Activated CD4-positive, CD25-positive, alpha-beta regulatory T cell treated with anti-CD3 and anti-CD28 coated beads, Interleukin-2, amount 50 U/mL, for 16 hours (primary cell): ENCODE measurements at places on chromosomes 2 and 18.

GRCh38 chr2:138779406-138779780 lies 797 bp downstream of the NXPH2 start:
- DNase-seq: no peak

GRCh38 chr18:55064760-55065159 lies 105.5 kb upstream of the CCDC68 start:
- no peak for DNase-seq

- DNase-seq: no peak
Observed at GRCh38 chr2:206115026-206115578, 29.1 kb upstream of the INO80D start.

GRCh38 chr2:70658476-70658875 lies 104.8 kb upstream of the TGFA start:
- no peak for DNase-seq

DNA sequence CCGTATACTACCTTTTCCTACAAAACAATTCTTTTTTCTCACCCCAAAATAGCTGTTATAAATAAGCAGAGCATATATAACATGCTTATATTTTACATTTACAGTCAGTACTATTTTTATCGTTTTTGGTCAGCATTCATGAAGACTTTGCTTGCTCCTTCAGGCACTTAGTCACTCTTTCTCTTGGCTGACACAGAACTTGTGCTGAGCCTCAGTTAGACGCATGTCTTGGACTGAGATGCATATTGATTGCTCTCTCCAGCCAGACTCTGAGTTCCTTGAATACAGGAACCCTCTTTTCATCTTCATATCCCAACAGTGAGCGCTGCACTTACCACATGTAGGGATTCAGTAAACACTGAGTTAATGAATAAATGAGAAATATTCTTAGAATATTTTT lies 158.3 kb downstream of the RTN4 start:
- DNase-seq: no peak

DNA sequence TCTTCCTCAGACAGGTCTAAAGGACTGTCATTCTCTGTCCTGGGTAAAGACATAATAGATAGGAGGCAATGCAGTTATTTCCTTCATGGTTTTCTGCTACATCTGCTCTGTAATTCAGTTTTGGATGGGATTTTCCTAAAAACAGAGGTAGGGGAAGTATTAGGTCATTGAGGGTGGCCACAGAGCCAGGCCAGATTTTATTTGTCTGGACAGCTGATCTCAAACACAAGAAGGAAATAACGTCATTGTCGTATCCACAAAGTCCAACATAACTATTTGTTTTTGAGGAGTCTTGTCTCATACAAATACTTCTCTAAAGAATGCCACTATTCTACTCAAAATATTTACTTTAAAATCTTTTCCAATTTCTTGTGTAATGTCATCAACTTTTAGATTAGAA lies 154.8 kb upstream of the MAP2 start:
- no peak for DNase-seq

DNA sequence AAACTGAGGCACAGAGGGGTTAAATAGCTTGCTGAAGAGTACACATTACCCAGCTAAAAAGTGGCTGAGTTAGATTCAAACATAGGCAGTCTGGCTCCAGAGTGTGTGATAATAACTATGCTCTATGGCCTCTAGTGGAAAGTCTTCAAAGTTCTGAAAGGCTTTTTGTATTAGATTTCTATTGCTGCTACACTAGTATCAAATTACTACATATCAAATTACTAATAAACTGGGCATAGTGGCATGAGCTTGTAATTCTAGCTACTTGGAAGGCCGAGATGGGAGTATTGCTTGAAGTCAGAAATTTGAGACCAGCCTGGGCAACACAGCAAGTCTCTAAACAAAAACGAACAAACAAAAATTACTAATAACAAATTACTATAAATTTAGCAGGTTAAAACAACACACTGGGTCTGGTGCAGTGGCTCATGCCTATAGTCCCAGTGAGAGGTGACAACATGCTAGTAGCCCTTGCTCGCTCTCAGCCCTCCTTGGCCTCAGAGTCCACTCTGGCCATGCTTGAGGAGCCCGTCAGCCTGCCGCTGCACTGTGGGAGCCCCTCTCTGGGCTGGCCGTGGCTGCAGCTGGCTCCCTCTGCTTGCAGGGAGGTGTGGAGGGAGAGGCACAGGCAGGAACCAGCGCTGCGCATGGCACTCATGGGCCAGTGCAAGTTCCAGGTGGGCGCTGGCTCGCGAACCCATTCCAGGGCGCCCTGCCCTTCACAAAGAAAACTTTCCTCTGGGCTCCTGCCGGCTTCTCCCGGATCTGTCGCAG lies 38.2 kb upstream of the TWSG1 start:
- no peak for DNase-seq

DNA sequence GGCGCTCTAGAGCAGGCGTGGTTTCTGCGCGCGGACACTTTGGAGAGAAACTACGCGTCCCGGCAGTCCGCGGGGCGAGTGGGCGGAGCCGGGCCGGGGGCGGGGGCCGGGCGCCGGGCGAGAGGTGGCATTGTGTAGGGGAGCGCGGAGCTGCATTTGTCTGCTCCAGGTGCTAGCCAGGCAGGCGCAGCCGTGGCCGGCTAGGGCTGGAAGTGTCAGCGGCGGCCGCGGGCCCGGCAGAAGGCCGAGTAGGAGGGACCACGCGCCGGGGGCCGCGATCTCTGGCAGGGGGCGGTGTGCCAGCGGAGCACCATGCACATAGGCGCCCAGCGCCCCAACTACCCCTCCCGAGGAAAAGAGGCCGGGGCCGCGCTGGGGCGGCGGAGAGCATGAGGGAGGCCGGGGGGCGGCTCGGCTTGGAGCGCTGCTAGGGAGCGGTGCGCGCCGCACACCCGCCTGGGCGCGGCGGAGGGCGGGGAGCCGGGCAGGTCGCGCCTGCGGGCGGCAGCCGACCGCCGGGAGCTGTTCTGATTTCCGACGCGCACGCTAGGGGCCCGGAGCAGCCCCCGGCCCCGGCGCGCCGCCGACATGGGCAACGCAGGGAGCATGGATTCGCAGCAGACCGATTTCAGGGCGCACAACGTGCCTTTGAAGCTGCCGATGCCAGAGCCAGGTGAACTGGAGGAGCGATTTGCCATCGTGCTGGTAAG lies at the start of gene FMNL2:
TSS of gene FMNL2 (plus strand) at position 159 of the 710 bp plus-strand sequence.
- DNase-seq: no peak

- no peak for DNase-seq
Observed at GRCh38 chr2:223865907-223866508, 28.6 kb upstream of the AP1S3 start.

DNA sequence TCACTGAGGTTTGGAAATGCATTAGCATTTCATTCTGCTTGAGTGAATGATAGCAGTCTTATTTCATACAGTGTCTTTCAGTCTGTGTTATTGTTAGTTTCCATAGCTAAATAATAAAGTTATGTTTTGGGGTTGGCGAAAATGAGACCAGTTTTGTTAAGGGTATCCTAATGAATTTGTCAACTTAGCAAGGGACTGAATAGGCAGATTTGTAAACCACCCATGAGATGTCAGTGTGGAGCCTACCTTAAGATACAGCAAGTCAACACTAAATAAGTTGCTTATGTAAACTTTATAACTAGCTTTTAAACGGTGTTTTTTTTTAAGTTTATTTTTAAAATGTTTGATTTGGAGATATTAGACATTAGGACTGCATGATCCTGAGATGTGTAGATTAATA lies 11.9 kb downstream of the NAPG start:
- no peak for DNase-seq

GRCh38 chr2:218003981-218004419 lies 1.2 kb upstream of the TNS1 start:
- no peak for DNase-seq

DNA sequence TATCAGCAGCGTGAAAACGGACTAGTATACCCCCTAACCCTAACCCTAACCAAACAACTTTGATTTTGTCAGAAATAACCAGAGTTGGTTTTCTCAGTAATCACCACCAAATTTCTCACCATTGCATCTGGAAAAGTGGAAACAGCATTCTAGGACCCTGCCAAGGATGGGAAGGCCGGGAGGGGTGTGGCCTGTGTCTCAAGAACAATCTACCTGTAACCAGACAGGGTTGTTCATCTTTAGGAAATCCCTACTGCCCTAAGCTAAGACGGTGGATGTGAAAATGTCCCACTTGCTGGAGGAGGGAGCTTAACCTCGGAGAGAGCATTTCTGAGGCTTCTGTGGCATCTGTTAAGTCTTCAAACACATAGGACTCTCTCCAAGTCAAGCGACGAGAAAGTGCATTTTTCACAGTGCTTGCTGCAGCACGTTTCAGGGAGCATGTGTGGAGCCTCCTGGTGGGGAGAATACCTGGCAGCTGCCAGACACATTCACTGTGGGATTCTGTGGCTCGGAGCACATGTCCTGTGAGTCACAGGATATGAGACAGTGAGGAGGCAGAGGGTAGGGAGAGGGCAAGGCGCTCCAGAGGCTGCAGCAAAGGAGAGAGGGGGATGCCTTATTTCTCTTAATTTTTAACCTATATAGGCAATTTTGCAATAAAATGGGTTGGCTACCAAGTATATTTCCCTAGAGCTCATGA lies 207.5 kb downstream of the SPP2 start:
- DNase-seq: no peak

- no peak for DNase-seq
Observed at GRCh38 chr2:234686088-234686890, 189.4 kb upstream of the ARL4C start.

DNA sequence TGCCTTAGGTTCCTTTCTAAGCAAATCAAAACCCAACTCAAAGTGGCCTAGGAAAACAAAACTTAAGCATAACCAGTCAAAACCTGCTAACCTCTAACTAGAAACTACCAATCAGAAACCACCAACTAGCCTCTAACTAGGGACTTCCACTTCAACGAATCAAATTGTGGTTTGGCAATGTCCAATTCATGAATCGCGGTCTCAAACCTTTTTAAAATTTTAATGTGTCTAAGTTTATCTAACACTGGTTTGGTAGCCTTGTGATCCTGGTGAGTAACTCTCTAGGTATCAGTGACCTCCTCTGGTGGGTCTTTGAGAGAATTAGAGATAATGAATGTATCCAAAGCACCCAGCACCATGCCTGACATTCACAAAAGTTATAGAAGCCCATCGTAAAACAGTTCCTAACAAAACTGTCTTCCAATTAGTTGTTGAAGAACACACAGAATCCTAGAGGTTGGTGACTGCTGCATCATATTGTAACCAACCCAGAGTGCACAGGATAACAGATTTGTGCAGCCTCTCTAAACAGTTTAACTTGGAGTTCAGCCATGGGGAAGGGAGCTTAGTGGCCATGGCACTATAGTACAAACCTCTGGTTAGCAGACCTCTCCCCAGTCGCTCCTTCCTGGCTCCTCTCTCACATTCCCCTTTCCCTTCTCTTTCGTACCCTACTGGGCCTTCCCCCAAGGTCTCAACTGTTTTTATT lies 45.2 kb upstream of the B3GNT2 start:
- DNase-seq: no peak

GRCh38 chr2:41871080-41871479 lies 176.7 kb upstream of the PKDCC start:
- no peak for DNase-seq

- no peak for DNase-seq
Observed at GRCh38 chr2:30964334-30965005, 157.2 kb upstream of the CAPN13 start.
